ENCODE measurements at places on chromosomes 1 and 21.

- no peak for DNase-seq
Measured at GRCh38 chr1:241942738-241943137, 14.8 kb upstream of the BECN2 start.

GRCh38 chr1:37828410-37829074 lies 20.5 kb upstream of the YRDC start:
- no peak for DNase-seq

DNA sequence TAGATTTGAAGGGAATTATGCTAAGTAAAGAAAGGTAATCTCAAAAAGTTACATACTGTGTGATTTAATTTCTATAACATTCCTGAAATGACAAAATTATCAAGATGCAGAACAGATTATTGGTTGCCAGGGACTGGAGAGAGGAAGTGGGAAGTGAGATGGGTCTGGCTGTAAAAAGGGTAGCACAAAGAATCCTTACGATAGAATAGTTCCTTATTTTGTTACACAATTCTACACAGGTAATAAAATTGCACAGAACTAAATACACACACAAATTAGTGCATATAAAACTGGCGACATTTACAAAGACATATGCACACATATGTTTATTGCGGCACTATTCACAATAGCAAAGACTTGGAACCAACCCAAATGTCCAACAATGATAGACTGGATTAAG lies 33.5 kb downstream of the ZNF684 start:
- no peak for DNase-seq

GRCh38 chr1:70358921-70359564 lies 4.5 kb upstream of the ANKRD13C start:
- DNase-seq = no peak

- DNase-seq = no peak
Measured at GRCh38 chr1:58899587-58900271, 115.9 kb upstream of the JUN start.

DNA sequence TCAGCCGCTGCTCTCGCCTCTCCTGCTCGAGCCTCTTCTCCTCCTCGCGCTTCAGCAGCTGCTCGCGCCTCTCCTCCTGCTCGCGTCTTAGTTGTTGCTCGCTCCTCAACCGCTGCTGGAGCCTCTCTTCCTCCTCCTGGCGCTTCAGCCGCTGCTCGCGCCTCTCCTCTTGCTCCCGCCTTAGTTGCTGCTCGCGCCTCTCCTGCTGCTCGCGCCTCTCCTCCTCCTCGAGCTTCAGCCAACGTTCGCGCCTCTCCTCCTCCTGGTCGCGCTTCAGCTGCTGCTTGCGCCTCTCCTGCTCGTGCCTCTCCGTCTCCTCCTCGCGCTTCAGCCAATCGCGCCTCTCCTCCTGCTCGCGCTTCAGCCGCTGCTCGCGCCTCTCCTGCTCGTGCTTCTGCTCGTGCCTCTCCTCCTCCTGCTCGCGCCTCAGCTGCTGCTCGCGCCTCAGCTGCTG lies 3.7 kb downstream of the TCHH start:
- DNase-seq = peak; percentile 56

- no peak for DNase-seq
Measured at GRCh38 chr21:39726133-39726532, 18.9 kb upstream of the IGSF5 start.

DNA sequence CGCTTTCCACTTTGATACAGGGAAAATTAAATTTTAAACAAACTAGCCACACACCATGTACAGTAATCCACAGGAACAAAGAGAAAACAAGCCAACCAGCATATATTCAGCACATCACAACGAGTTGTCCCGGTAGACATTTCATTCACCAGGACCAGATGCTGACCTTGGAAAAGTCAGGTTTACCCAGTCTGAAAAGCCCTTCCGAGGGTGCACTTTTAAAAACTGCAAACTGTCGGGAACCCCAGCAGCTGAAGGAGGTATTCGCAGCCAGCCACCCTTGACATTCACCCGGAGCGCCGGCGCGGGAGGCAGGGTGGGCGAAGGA lies 1.2 kb downstream of the MCOLN3 start:
- no peak for DNase-seq

All from NCI-H748 treated with DMSO at 0.1 percent for 48 hours (cell line).